ENCODE measurements at places on chromosomes 4 and X.

DNA sequence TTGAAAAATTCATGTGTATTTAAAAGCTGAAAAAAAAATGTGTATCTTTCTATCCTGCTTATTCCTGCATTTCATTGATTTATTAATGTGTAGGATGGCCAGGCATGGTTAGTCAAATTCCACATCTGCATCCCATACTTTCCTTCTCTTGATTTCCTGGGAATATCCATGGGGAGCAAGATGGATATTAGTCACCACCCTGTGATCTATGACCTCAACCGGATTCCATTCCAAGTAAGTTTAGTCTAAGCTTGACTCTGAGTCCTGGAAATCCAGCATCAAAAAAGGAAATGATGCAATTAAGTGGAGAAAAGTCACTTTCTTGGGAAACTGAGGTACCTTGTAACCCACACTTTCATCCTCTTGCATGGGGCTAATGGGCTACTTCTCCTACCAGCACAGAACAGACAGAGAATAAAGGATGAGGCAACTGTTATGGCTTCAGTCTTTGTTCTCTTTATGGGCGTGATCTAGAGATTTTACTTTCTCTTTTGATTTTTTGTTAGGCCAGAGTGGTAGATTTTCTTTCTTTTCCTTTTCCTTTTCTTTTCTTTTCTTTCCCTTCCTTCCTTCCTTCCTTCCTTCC lies 17.1 kb upstream of the BEX4 start:
- DNase-seq, result no peak

GRCh38 chr4:71602289-71602900 lies 181.5 kb downstream of the GC start:
- DNase-seq, result no peak

- DNase-seq, result no peak
Observed at GRCh38 chr4:120769227-120769626, 153.3 kb downstream of the PRDM5 start.

DNA sequence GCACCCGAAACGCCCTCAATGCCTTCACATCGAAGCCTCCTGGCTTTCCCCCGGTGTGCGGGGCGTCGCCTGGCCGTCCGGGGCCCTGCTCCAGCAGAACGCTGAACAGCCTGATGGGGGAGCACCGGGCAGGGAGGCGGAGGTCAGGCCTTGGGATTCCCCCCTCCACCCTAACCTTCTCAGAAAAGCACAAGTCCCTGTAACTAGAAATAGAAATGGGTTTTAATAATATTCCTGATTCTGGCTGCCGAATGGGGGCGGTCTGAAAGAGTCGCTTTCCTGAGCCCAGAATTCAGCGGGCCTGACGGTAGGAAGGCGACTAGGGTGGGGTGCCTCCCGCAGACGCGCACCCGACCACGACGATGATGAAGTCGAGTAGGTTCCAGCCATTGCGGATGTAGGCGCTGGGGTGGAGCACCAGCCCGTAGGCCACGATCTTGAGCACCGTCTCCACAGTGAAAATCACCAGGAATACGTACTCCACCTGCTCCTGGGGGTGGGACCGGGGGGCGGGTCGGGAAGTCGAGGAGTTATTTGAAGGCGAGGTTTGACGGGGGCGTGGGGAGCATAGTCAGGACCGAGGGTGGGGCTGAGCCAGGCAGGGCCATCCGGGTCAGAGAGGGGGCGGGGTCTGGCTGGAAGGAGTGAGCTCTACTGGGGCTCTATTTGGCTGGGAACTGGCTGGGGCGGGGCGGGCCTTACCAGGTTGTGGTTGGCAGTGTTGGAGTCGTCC lies 2.5 kb downstream of the CACNA1F start:
- DNase-seq, result peak; percentile 20

- no peak for DNase-seq
Observed at GRCh38 chrX:31165241-31166035, 93.6 kb upstream of the FTHL17 start.

- DNase-seq, result no peak
Observed at GRCh38 chr4:63619771-63620170, 789.5 kb downstream of the TECRL start.

GRCh38 chr4:55830716-55831115 lies 11.1 kb downstream of the EXOC1L start:
- DNase-seq, result no peak

DNA sequence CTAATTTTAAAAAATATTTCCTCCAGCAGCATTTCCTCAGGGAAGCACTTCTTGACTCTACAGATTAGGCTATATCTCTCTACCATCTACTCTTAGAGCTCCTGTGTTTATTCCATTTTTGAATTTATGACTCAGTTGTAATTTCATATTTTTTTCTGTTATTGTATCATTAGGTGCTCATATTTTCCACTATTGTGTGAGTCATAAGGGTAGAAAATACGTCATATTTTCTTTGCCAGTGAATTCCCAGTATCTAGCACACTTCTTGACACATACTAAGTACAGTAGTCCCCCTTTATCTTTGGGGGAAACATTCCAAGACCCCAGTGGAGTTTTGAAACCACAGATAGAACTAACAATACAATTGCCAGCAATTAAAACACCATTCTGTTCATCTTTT lies 431.2 kb downstream of the GASK1B start:
- no peak for DNase-seq

DNA sequence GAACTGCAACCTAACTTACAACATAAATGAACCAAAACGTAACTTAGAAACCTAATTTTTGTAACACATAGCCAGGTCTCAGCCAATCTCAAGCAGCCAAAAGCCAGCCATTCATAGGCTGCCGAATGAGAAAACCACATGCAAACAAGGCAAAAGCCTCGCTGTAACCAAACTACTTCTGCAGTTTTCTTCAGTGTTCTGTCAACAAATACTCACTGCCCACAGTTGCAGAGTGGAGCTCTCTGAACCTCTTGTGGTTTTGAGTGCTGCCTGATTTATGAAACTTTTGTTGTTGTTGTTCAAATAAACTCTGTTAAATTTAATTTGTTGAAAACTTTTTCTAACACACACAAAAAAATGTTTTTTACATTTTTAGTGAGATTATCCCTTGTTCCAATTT lies 251.2 kb downstream of the PAPSS1 start:
- no peak for DNase-seq

All from progenitor cell of endocrine pancreas (in vitro differentiated cells).